ENCODE measurements at places on chromosomes 5 and 9.

DNA sequence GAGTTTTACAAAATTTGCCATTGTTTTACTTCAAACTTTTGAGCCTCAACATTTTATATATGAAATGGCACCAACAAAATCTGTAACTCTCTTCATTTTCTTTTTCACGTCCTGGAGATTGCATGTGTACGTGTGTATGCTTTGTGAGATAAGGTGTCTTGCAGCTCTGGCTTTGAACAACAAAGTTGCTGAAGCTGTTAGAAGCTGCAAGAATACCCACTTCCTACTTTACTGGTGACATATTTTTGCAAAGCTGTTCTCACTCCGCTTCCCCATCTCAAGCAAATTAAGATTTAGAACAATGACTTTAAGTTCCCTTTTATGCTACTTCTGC, 41.8 kb downstream of the FYB1 start:
- DNase-seq, result no peak

DNA sequence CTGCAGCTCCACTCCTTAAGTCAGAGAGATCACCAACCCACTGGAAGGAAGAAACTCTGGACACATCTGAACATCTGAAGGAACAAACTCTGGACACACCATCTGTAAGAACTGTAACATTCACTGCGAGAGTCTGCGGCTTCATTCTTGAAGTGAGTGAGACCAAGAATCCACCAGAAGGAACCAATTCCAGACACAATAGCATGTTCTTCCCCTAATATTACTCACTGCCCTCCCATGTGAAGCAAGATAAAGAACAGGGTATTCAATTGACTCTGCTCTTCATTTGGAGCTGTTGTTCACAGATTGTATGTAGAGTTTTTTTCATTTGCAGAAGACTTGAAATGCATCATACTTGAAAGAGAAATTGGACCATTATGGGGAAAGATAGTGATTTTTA, 10.8 kb downstream of the SAXO1 start:
- DNase-seq, result no peak

GRCh38 chr5:77777281-77777892, 1.2 kb upstream of the TBCA start:
- DNase-seq, result no peak

- DNase-seq, result no peak
Observed at GRCh38 chr9:4922730-4923129, 62.3 kb upstream of the JAK2 start.

Data from forelimb muscle (tissue), 1 donor.